NCI-H82 (cell line): ENCODE measurements at places on chromosomes 2 and 18.

GRCh38 chr2:239940861-239941570 lies 84.1 kb downstream of the NDUFA10 start:
- DNase-seq = no peak

- no peak for DNase-seq
Measured at GRCh38 chr2:57908736-57909161, 137.9 kb upstream of the VRK2 start.

DNA sequence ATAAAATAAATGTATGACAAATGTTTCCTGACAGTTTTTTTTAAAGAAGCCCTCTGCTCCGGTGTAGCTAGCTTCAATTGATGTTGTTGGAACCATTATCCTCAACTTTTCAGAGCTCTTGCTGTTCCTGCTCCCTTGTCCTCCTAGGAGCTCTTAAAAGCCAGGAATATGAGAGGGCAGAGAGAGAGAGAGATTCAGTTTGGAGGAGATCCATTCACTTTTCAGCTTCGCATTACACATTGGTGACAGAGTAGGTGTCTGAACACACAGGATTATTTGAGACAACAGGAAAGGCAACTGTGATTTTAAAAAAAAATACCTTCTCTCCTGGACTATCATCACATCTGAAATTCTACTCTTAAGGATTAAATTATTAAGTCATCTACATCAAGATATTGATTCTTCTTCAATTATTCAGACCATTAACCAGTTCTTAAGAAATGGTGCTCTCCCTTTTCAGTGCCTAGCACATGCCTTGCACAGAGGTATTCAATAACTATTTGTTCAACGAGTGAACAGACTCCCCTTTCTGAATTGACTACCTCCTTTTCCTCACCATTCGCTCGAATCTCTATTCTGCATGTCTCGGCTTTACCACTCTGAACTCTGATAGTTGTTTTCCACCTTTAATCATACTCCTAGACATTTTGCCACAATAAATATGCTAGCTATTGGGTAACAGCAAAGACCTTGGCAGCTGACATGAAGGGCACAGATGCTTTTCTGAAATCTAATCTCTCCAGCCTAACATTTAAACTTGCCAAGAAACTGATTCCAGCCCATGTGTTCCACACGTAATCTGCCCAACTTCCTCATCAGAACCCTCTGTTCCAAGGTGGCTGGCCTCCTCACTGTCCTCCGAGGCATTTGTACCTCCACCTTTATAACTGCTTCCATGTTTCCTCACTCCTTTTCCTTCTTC lies 28.6 kb upstream of the SLC35F5 start:
- peak; percentile 37 for DNase-seq

- DNase-seq = peak; percentile 73
Measured at GRCh38 chr2:219497495-219498279, 1.0 kb upstream of the GMPPA start.

- DNase-seq = no peak
Measured at GRCh38 chr2:128404709-128405466, 86.2 kb upstream of the HS6ST1 start.

DNA sequence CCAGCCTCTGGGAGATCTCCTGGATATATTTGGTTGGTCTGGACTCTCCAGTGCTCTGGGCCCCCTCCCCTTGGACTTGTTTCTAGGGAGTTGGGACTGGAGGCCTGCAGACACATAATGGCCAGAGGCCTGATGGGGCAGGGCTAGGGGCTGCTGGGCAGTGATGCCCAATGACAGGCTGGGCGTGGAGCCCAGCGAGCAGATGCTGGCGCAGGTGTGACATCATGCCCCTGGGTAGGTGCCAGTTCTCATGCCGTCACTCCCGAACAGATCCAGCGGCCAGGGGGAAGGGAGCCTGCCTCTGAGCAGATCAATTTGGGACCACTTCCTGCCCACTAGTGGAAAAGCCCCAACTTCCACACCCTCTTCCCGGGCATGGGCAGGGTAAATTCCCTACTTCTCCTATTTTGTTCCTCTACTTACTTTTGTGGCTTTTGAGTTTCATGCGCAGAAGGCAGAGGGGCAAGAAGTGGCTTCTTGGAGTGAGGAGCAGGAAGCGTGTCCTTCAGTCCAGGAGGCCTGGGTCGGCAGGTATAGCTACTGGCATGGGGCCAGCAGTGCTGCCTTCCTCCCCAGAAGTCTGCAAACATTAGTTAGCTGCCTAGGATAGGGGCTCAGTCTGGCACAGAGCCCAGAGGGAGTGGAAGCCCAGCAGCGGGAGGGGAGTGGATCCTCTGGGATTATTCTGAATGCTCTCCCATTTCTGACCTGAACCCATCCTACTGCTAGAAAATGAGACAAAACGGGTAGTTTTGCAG lies 6.1 kb downstream of the MPV17 start:
- peak; percentile 29 for DNase-seq

- DNase-seq = no peak
Measured at GRCh38 chr2:53987336-53987921, 16.6 kb upstream of the PSME4 start.

DNA sequence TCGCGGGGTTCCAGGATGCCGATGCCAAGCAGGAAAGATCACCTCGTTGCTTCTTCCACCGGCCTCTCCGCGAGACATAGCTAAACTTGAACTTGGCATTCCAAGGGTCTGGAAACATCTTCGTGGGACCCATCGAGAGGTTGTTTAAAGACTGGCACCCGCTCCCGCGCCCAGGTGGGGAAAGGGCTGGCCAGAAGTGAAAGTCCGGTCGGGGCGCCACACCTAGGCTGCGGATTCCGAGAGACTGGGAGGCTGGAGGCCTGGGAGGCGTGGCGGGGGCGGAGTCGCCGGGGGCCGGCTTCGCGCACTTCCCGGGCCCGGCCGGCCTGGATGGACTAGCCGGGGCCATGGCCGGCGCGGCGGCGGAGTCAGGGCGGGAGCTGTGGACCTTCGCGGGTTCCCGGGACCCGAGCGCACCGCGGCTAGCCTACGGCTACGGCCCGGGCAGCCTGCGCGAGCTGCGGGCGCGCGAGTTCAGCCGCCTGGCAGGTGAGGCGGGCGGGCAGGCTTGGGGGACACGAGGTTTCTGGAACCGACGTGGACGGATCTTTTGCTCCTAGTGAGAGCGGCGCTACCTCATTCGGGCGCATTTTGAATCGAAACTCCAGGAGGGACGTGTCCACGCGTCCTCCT lies at the start of gene MOCOS:
Gene MOCOS (plus strand): TSS at position 305 of the 633 bp plus-strand sequence. CDS start 43 bp downstream, at position 348.
- DNase-seq = peak; percentile 42

- DNase-seq = no peak
Measured at GRCh38 chr2:188695953-188696352, 278.2 kb upstream of the COL3A1 start.

DNA sequence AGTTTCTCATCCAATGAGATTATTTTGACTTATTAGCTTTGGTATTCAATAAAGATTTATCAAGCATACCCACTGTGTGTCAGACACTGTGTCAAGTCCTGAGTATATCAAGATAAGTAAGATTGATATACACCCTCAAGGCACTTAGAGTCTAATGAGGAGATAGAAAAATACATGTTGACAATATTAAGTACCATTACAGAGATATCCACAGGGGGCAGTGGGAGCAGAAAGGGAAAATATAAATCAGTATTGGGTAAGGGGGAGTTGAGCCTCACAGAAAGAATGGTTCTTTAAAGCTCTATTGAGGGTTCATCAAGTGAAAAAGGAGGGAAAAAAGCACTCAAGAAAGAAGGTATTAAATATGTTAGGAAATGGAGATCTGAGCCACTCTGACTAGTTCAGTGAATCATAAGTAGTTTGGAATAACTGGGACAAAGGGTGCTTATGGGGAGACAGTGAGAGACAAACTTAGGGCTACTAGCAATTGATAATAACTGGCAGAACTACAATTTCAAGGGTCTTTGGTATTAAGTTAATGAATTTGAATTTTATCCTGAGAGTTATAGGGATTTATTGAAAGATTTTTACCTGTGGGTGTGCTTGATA lies 45.5 kb upstream of the SLC8A1 start:
- DNase-seq = peak; percentile 23

DNA sequence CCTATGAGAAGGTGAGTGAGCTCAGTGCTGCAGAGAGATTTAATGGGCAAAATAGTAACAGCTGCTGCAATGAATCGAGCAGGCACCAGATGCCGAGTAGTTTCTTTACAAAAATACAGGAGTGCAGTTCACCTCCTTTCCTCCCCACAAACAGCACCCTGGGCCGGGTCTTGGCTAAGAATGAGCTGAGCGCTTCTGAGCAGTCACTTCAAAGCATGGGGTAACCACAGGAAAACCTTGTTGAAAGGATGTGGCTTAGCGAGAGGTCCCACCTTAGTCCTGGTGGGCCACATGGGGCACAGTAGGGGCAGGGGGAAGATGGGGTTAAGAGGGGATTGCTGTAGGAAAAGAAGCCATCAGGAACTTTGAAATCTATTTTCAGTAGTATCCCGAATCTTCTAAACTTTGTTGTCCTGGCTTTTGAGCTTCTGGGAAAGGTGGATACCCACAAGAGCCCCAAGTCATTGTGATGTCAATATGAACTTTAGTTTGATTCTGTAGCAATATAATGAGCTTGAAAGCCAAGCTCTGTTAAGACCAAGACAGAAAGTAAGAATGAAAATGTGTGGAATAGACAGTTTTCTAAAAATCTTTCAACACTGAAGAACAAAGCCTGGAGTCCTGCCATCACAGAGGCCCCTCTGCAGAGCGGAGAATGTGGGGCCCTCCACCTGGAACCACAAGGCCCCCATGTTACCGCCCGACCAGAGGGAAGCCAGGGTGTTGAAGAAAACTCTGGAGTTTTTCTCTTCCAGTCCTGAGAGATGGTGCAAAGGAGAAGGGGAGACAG lies 101.0 kb upstream of the ZNF236 start:
- DNase-seq = peak; percentile 25
